BJ (cell line): ENCODE measurements at places on chromosomes 12 and 14. TPM values are rescaled to one million over a fixed set of nuclear protein-coding genes. Genes with fewer than 3 reads are reported as not detected.

Gene HCAR3
- polyA plus RNA-seq: not detected in 2 replicates

Gene UBE3B
- 38.9 and 43.9 TPM in 2 replicates for polyA plus RNA-seq

Gene HPD
- polyA plus RNA-seq: 0.05 TPM in 1 of 2 replicates, not detected in the other

Gene TPPP2
- not detected in 2 replicates for polyA plus RNA-seq

Gene TMPO
- 22.7 and 36.9 TPM in 2 replicates for polyA plus RNA-seq

Gene ANKS1B
- 0.27 TPM in 2 replicates for polyA plus RNA-seq

Gene CLEC4A
- polyA plus RNA-seq: 0.26 and 0.48 TPM in 2 replicates

Gene ADAM20
- 0.04 and 0.13 TPM in 2 replicates for polyA plus RNA-seq

Gene PDE3A
- polyA plus RNA-seq: 3.1 and 3.5 TPM in 2 replicates

Gene SPIC
- not detected in 2 replicates for polyA plus RNA-seq

Gene LAG3
- 0.28 and 0.50 TPM in 2 replicates for polyA plus RNA-seq

Gene CTSG
- not detected in 2 replicates for polyA plus RNA-seq

Gene CD27
- 0.15 TPM in 1 of 2 replicates, not detected in the other for polyA plus RNA-seq

Gene DTD2
- polyA plus RNA-seq: 16.4 and 20.3 TPM in 2 replicates

Gene SLC8A3
- polyA plus RNA-seq: 0.07 TPM in 2 replicates

Gene SOAT2
- polyA plus RNA-seq: 0.16 and 0.34 TPM in 2 replicates

Gene LALBA
- not detected in 2 replicates for polyA plus RNA-seq

Gene SAMD15
- polyA plus RNA-seq: 0.34 and 1.4 TPM in 2 replicates

Gene P2RX2
- not detected in 2 replicates for polyA plus RNA-seq

Gene NXPH4
- 1.4 and 2.8 TPM in 2 replicates for polyA plus RNA-seq

Gene GARIN6
- not detected in 2 replicates for polyA plus RNA-seq

Gene NRXN3
- 4.8 and 7.0 TPM in 2 replicates for polyA plus RNA-seq

Gene GPR132
- 0.06 and 0.13 TPM in 2 replicates for polyA plus RNA-seq

Gene SERPINA5
- polyA plus RNA-seq: 0.09 and 0.12 TPM in 2 replicates

Gene NEK9
- polyA plus RNA-seq: 38.1 and 53.4 TPM in 2 replicates

Gene AHNAK2
- polyA plus RNA-seq: 6.5 and 6.6 TPM in 2 replicates

Gene TMED10
- 466 and 505 TPM in 2 replicates for polyA plus RNA-seq

Gene GLIPR1
- polyA plus RNA-seq: 175 and 214 TPM in 2 replicates

Gene HNF1A
- polyA plus RNA-seq: not detected in 2 replicates

Gene ADSS1
- 2.9 and 4.5 TPM in 2 replicates for polyA plus RNA-seq

Gene FBXO21
- 28.9 and 29.8 TPM in 2 replicates for polyA plus RNA-seq

Gene PCED1B
- polyA plus RNA-seq: 4.8 and 7.8 TPM in 2 replicates

Gene MTA1
- 40.3 and 48.8 TPM in 2 replicates for polyA plus RNA-seq

Gene TMED8
- polyA plus RNA-seq: 4.2 and 6.6 TPM in 2 replicates

Gene LMNTD1
- polyA plus RNA-seq: 0.76 and 1.1 TPM in 2 replicates
